ENCODE measurements at places on chromosomes 5 and 9. TPM values are rescaled to one million over a fixed set of nuclear protein-coding genes. Genes with fewer than 3 reads are reported as not detected.

DNA sequence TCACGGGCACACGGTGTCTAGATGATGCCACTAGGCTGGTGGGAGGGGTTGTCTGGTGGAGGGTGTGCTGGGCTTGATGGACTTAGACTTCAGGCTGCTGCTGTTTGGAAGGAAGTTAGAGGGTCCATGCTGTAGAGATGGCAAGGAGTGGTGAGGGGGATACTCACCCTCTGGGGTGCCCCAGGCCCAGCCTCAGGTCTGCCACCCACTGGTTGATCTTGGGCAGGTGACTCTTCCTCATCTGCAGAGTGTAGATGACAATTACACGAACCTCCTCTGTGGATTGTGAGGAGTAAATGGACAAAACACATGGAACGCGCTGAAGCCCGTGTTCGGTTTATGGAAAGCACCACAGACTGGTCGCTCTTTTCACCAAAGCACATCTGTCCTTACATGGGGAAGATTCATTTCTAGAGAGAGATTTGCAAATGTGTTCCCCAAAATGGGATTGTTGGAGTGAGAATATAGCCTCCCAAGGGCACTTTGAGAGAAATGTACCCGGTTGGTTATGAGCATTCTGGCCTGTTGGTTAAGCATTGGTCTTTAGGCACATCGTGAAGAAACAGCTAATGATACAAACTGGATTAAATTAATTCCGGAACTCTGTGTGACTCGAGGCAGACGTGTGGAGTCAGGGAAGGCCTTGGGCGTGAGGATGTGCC is 58.2 kb downstream of the ZNF618 start:
- no peak for DNase-seq
- no peaks in the 10 kb centered on the region for H3K27me3 ChIP-seq
- H3K27ac ChIP-seq = no peak overlapping the region
- no peaks in the 10 kb centered on the region for H3K36me3 ChIP-seq

- no peaks in the 10 kb centered on the region for H3K36me3 ChIP-seq
- H3K4me3 ChIP-seq = no peak overlapping the region
- H3K27ac ChIP-seq = no peak overlapping the region
- DNase-seq = no peak
Measured at GRCh38 chr9:136695435-136695895, 8.2 kb upstream of the AGPAT2 start.

- no peaks in the 10 kb centered on the region for H3K4me1 ChIP-seq
- no peaks in the 10 kb centered on the region for H3K27me3 ChIP-seq
- H3K27ac ChIP-seq = no peak overlapping the region
- H3K36me3 ChIP-seq = no peaks in the 10 kb centered on the region
- DNase-seq = no peak
Measured at GRCh38 chr9:109231593-109231992, 64.5 kb upstream of the FRRS1L start.

GRCh38 chr9:92042260-92042659 is 73.0 kb downstream of the SPTLC1 start:
- H3K36me3 ChIP-seq = peaks cover 67% of the 10 kb centered on the region
- H3K4me3 ChIP-seq = no peak overlapping the region
- no peak overlapping the region for H3K27ac ChIP-seq
- H3K27me3 ChIP-seq = no peaks in the 10 kb centered on the region
- H3K4me1 ChIP-seq = no peaks in the 10 kb centered on the region

DNA sequence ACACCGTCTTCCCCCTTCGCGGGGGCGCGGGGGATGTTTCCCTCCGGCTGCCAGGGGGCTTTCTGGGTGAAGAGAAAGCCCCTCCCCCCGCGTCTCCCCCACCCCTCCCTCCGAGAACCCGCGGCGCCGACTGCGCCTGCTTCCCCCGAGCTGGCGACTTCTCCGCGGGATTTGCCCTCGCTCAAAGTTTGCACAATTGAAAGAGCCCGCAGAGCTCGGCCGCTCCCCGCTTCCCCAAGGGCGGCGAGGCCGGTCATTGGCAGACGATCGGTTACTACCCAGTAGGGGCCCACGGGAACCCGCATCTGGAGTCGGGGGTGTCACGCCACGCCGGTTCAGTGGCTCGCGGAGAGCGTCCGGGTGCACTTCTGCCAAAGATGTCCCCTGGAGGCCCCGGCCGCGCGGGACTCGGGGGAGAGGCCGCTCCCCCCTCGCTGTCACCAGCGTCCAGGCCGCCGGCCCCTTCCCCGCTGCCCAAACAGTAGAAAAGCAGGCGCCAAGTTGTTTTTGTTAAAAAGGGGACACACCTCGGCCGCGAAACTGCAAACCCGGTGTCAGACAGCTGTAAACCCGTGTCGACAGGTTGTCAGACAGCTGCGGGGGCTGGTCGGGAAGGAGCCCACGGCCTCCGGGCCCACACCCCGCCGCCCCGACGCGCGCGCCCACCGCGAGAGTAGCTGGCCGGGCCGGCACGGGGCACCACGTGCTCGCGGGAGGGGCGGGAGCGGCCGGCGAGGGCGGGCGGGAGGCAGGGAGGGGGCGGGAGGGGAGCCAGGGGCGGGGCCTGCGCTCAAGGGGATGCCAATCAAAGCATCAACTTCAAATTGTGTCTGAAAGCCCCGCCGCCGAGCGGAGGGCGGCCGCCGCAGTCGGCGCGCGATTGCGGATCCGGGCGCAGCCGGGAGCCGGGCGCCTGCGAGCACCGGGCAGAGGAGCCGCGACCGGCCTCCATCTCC is at the start of gene IRX1:
TSS of gene IRX1 (plus strand) at position 827 of the 956 bp plus-strand sequence. CDS start 274 bp downstream, outside the sequence.
- H3K4me1 ChIP-seq = no peaks in the 10 kb centered on the region
- no peaks in the 10 kb centered on the region for H3K27me3 ChIP-seq
- H3K27ac ChIP-seq = no peak within 1 kb of the TSS
- no peaks in the 10 kb centered on the region for H3K36me3 ChIP-seq
- no peak within 1 kb of the TSS for H3K4me3 ChIP-seq
- DNase-seq = no peak

DNA sequence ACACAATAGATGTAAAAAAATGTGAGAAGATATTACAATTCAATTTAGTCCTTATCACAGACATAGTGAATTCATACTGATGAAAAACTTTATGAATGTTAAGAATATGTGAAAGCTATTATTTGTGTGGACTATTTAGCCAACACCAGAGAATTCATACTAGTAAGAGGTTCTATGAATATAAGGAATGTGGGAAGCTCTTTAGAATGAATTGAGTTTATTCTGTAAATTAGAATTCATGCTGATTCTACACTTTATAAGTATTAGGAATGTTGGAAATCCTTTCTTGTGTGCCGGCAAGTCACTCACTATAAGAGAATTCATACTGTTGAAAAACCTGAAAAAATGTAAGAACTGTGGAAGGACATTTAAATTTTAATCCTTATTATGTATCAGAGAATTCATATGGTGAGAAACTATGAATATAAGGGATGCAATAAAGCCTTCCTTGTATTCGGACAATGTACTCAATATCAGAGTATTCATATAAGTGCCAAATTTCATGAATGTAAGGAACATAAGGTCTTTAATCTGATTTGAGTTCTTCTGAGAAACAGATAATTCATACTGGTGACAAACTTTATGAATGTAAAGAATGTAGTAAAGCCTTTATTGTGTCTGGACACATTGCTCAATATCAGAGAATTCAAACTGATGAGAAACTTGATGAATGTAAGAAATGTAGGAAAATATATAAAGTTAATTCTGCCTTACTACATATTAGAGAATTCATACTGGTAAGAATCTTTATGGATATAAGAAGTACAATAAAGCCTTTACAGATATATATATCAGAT is 21.6 kb upstream of the PCDHA1 start:
- no peaks in the 10 kb centered on the region for H3K36me3 ChIP-seq
- no peaks in the 10 kb centered on the region for H3K4me1 ChIP-seq
- H3K27me3 ChIP-seq = no peaks in the 10 kb centered on the region
- no peak overlapping the region for H3K27ac ChIP-seq
- H3K4me3 ChIP-seq = no peak overlapping the region

DNA sequence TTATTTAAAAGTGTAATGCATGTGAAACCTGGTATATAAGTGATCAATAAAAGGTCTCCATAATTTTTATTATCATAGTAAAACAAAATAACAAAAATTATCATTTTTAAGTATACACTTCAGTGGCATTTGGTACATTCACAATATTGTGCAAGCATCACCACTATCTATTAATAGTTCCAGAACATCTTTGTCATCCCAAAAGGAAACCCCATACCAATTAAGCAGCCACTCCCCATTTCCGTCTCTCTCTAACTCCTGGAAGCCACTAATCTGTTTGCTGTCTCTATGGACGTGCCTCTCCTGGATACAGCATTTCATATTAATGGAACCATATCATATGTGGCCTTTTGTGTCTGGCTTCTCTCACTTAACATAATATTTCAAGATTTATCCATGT is 7.6 kb downstream of the OLFML2A start:
- no peak overlapping the region for H3K27ac ChIP-seq
- H3K27me3 ChIP-seq = no peaks in the 10 kb centered on the region
- H3K4me1 ChIP-seq = no peaks in the 10 kb centered on the region
- DNase-seq = no peak
- H3K36me3 ChIP-seq = no peaks in the 10 kb centered on the region

DNA sequence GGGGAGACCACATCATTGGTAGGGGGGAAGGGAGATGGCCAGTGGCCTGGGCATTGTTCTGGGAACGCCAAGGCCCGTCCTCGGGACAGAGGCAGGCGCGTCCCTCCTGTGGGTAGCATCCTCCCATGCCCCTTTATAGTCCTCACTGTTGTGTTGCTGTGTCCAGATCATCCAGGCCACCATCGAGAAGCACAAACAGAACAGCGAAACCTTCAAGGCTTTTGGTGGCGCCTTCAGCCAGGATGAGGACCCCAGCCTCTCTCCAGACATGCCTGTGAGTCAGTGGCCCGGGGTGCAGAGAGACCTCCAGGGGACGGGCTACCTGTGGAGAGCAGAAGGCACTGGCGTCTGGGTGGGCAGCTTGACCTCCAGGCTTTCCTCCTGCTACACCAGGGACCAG is 38.4 kb upstream of the SUSD3 start:
- no peaks in the 10 kb centered on the region for H3K27me3 ChIP-seq
- H3K36me3 ChIP-seq = peaks cover 42% of the 10 kb centered on the region
- H3K4me3 ChIP-seq = no peak overlapping the region
- DNase-seq = no peak

GRCh38 chr5:121027636-121028035 is 563.5 kb downstream of the PRR16 start:
- DNase-seq = no peak
- no peak overlapping the region for H3K27ac ChIP-seq
- H3K27me3 ChIP-seq = no peaks in the 10 kb centered on the region

The MARCOL gene
- not detected for total RNA-seq

The IL3 gene
- not detected for total RNA-seq
